NCI-H2029 treated with DMSO at 0.1 percent for 48 hours (cell line): ENCODE measurements at places on chromosomes 12 and 14.

DNA sequence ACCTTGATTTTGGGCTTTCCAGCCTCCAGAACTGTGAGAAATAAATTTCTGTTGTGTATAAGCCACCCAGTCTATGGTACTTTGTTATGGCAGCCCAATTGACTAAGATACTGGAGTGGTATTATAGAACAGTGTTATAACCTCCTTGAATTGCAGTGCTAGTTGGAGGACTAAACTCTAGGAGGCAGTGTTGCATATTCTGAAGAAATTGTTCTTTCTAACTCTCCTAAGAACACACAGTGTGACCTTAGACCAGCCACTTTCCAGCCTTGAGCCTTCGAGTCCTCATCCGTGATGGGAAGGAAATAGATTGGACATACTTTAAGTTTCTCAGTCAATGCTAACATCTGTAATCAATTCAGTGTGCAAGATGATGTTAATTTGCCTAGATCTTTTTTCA, 22.4 kb upstream of the LRRC10 start:
- DNase-seq = no peak

GRCh38 chr12:81758421-81759189, 545 bp downstream of the PPFIA2 start:
- DNase-seq = no peak

DNA sequence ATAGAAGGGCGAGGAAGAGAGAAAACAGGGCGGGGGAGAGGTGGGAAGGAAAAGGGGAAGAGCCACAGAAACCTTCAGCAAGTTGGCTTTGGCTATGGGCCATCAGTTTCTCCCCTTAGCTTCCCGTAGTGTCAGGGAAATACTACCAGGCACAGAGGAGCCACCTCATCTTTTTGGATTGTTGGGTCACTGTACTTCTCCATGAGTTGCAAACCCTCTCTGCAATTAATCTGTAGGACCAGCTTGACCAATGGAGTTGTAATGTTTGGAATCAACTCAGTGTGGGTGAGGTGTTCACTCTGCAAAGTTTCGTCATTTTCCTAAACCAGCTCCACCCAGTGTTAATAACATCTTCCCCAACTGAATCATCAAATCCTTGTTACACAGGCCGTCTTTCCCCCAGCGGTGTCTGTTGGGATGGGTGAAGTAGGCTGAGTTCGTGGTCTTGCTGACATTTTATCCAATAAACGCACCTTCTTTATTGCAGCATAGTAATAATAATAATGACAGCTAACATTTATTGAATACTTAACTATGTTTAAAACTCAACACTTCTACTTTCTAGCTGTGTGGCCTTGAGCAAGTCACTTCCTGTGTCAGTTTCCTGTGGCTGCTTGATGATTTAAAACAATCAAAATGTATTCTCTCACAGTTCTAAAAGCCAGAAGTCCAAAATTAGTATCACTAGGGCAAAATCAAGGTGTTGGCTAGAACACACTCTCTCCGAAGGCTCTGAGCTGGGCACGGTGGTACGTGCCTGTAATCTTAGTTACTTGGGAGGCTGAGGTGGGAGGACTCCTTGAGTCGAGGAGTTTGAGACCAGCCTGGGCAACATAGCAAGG, 8.1 kb upstream of the GLTP start:
- no peak for DNase-seq

DNA sequence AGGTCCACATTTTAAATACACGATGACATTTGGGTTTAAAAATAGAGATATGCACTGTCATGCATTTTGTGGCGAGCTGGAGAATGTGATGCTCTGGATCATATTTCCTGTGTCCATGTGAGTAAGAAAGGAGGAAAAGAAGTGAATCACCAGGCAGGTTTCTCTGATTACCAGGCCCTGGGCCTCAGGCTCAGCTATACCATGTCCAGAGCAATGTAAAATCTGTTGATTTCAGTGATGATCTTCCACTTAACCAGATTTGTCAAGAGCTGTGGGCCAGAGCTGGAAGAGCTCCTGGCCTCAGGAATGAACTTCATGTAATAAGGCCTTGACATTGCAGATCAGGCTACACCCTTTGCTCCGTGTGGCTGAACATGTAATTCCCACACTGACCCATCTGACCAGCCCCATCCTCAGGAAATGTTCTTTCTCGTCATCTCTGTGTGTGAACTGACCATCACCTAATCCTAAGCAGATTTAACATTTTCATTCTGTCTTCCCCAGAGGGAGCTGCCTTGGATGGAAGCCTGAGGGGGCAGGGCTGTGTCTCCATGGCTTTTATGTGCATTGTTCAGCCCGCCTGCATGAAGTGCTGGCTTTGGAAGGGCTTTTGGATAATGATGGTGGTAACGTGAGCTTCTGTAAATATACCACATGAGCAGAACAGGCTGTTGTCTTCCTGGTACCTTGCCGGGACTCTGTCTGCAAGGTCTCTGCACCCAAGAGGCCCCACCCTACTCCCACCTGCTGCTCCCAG, 54.5 kb downstream of the CRACR2A start:
- DNase-seq = peak; percentile 97

DNA sequence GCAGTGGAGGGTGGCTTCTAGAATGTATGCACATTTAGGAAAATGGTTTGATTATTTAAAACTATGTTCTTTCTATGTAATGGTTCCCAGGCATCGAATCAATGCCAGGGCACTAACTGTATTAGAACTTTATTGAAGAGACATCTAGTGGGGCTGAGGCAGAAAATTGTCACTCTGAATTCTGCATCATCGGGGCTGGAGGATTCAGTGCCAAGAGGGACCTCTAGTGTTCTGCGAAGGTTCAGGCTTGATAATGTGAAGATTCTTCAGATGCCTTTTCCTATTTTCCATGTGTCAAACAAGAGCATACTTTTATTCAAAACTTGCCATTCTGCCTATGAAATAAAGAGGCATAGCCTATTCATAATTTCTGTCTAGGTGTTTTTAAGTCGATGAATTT, 146.3 kb downstream of the CAND1 start:
- no peak for DNase-seq

GRCh38 chr14:73567951-73568885, 795 bp upstream of the ACOT2 start:
- no peak for DNase-seq

DNA sequence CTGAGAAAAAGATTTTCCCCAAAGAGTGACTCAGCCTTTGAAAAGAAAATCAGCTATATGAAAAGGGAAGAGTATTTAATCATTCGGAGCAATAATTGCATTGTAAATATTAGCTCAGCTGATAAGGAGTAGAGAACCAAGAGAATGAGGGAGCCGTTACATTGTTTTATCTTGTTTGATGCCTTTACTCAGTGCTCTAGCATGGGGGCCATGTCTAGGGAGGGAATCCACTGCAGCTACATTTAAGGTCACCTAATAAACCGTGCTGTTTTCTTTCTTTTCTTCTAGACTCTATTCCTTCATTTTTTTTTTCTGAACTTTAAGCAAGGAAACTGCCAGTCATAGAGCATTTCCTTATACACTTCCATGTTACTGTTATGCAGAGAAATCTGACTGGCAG, 447.0 kb downstream of the DIO2 start:
- DNase-seq = no peak

- no peak for DNase-seq
Measured at GRCh38 chr14:80663541-80663940, 278.0 kb downstream of the CEP128 start.

- DNase-seq = no peak
Measured at GRCh38 chr12:12229556-12230092, 37.2 kb downstream of the LRP6 start.

- no peak for DNase-seq
Measured at GRCh38 chr12:65472079-65472478, 193.6 kb downstream of the MSRB3 start.

- no peak for DNase-seq
Measured at GRCh38 chr12:6817098-6817497, 4.5 kb upstream of the GPR162 start.

DNA sequence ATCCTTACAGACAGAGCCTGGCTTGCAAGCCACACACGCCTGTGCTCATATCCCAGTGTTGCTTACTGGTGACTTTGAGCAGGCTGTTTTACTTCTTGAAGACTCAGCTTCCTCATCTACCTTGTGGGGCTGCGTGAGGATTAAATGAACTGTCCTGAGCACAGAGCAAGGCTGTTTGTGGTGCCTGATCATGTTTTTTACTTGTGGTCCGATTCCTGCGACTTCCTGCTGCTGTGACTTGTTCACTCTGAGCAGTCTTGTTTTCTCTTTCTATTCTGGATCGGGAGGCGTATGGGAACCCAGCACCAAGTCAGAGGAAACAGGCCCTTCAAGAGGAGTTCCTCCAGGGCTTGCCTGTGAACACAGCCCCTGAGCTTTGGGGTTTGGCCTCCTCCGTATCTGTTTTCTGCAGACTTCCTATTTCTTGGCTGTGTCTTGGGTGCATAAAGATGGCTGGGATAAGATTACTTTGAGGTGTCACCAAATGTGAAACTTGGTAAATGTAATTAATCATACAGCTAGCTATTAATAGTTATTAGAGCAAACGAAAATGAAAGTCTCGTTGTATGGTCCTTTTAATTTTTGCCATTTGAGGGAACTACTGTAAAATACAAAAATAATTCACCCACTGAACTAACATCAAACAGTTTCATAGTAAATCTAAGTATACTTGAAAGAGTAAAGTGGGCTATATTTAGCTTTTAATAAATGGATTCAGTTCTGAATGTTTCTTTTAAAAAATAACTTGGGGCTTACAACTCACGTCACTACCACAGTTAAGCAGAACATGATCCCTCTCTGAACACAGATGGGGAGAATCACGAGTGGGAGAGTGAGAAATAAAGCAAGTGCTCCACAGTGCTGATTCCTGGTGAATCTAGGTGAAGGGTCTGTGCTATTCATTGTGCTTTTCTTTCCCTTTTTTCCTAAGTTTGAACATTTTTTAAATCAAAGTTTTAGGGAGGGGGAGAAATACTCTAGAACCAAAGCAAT, 251.5 kb downstream of the FOXN3 start:
- no peak for DNase-seq

GRCh38 chr12:48933664-48934311, 8.5 kb upstream of the FKBP11 start:
- DNase-seq = no peak

DNA sequence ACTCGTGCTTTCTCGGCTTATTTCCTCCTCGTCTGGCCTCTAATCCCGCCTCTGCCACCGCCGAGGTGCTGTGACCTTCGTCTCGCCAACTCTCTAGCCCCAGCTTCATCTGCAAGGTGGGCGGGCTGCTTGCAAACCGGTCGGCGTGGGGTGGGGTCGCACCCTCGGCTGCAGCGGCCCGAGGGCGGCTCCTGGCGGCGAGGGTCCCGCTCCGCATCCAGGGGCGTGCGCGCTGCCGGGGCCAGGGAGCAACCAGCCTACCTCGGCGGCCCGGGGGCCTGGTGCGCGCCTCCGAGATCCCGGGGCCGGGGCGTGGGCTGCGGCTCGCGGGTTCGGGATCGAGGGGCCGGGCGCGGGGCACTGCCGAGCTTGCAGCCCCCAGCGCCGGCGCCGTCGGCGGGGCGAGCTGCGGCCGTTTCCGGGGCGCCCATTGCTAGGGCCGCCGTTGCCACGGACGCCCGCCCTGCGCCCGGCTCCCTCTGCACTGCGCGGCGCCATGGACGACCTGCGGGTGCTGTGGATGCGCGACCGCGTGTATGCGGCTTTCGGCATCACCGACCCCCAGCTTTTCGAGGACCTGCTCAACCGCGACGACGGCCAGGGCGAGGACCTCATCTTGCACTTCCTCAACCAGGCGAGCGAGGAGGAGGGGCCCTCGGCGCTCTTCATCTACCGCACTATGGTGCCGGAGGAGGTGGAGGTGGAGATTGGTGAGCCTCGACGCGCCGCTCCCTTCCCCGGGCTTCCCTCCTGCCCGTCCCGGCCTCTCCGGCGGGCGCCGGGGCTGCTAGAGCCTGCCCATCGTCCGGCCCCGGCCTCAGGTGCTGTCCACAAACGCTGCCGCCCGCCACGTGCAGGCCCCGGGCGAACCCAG, at the start of gene DNAH10:
Gene DNAH10 (plus strand): TSS at position 461 of the 874 bp plus-strand sequence. CDS start 36 bp downstream, at position 497.
- no peak for DNase-seq

DNA sequence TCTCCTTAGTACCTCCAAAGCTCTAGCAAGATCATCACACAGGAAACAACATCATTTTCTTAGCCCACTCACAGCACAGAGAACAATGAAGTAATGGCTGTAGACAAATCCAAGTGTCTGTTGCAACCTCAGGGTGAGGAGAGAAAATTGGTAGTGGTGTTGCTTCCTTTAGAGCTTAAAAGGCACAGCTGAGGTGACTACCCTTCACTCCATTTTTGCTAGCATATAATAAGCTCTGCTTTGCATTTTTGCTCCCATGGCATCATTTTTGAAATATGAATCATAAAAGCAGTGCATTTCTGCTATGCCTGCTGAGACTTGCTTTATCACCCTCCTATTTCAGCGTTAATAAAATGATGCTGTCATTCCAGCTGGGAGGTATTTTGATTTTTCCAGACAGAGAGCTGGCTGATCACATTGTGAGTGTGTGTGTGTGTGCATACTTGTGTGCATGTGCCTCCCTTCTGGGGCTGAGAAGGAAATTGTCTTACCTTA, 18.5 kb upstream of the PCNX1 start:
- DNase-seq = no peak

DNA sequence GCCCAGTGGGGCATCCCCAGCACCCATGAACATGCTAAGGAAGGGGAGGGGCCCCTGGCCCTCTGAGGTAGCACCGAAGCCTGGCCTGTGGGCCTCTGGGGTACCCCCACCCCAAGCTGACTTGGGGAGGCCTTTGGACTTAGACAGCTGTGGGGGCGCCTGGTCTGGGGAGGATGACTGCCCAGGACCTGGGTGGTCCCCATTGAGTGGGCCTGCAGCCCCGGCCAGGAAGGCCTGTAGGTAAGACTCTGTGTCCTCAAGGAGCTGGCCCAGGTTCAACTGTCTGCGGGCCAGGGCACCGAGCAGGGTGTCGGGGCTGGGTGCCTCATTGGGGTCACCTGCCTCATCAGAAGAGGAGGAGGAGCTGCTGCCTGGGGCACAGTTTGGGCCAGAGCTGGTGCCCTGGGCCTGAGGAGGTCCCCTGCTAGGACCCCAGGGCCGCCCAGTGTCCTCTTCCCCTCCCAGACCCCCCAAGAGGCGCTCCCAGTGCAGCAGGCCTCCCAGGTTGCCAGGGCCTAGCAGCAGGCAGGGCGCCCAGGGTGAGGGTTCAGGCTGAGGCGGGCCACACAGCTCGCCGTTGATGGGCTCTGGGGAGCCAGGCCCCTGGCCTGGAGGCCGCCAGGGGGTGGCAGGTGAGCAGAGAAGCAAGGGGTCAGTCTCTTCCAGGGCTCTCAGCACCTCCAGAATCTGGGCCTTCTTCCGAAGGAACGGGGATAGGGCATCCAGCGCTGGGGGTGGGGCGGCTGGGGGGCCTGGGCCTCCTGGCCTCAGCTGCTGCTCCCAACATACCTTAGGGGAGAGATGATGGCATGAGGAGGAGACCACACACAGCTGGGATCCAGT, 31.4 kb downstream of the NCKAP5L start:
- DNase-seq = no peak
